K562 (cell line): ENCODE measurements at places on chromosomes 3 and 15. TPM values are rescaled to one million over a fixed set of nuclear protein-coding genes. Genes with fewer than 3 reads are reported as not detected.
A peak's percentile ranks its signal among the peaks of the same experiment; 100 is the strongest.

- DNase-seq: no peak
Measured at GRCh38 chr3:179179979-179180759, 32.0 kb downstream of the PIK3CA start.

GRCh38 chr3:55718074-55718473 is 231.0 kb upstream of the WNT5A start:
- no peak for DNase-seq

GRCh38 chr15:41258750-41259471 is 27.8 kb downstream of the CHP1 start:
- peak; percentile 14 for DNase-seq

GRCh38 chr3:115099986-115100571 is 47.0 kb downstream of the ZBTB20 start:
- no peak for DNase-seq

DNA sequence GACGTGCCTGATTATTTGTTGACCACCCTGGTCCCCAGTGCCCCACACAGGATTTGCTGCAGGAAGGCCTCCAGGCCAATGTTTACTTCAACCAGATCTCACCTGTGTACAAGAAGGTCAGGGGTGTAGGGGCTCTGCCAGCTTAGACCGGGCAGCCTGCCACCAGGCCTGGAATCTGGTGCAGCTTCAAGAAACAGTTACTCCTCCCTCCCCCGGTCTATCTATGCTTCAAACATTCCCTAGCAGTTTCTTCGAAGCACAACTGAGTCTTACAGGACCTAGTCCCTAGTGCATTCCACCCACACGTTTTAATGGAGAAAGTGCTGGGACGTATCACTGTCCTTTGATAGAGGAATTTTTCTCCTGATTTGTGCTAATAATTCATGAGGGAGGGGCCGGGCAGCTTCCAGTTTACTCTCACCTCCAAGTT is 8.0 kb downstream of the SH3BP5 start:
- no peak for DNase-seq

TMEM207 gene
- not detected in 2 replicates for total RNA-seq

CLDN1 gene
- 0.16 and 0.34 TPM in 2 replicates for total RNA-seq

- peak; percentile 36 for DNase-seq
Measured at GRCh38 chr3:70108072-70108471, 108.5 kb downstream of the SAMMSON start.

DNA sequence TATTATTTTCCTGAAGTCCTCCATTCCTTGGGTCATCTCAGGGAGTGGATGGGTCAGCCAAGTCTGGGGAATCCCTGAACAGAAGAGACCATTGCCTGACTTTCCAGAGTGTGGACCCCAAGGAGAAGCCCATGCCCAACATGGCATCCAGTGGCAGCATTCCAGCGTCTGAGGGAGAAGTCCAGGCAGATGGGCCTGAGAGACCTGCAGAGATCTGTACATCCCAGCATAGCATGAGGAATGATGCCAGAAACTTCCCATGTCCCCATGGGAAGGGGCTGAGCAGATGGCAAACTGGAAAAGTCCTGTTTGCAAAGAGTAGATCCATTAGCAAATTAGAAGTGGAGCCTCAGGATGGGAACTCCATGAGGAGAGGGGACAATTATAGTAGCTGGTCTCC is 17.6 kb upstream of the COLQ start:
- no peak for DNase-seq

PSTPIP1 gene
- total RNA-seq: 0.58 TPM in 1 of 2 replicates, not detected in the other

PATL2 gene
- total RNA-seq: 0.60 and 0.86 TPM in 2 replicates

DNA sequence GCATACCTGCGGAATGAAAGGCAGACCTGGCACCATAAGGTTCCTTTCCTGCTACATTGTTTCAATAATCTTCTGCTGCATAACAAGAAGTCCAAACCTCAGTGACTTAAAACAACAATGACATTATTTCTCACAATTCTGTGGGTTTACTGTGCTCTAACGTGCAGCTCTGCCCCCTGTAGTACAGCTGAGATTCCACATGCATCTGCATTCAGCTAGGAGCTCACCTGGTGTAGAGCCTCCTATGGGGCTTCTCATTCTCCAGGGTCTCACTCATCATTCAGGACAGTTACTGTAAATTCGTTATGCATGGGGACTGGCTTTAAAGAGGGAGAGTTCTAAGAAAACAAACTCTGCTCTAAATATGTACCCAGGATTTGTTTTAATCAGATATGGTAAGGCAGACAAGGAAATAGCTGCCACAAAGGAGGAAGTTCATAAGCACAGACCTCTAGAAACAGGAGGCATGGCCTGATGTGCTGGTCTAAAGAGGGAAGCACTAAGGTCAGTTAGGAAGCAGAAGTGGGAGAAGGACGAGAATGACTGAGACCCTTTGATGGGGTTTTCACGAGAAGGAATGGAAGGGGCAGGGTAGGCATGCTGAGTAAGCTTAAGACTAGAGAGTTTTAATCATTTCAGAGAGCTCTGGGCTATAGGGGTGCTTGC is 347.0 kb downstream of the NEK10 start:
- DNase-seq: no peak

SNX22 gene
- total RNA-seq: 1.8 and 3.0 TPM in 2 replicates

- no peak for DNase-seq
Measured at GRCh38 chr15:79954661-79955060, 16.3 kb downstream of the BCL2A1 start.

DNA sequence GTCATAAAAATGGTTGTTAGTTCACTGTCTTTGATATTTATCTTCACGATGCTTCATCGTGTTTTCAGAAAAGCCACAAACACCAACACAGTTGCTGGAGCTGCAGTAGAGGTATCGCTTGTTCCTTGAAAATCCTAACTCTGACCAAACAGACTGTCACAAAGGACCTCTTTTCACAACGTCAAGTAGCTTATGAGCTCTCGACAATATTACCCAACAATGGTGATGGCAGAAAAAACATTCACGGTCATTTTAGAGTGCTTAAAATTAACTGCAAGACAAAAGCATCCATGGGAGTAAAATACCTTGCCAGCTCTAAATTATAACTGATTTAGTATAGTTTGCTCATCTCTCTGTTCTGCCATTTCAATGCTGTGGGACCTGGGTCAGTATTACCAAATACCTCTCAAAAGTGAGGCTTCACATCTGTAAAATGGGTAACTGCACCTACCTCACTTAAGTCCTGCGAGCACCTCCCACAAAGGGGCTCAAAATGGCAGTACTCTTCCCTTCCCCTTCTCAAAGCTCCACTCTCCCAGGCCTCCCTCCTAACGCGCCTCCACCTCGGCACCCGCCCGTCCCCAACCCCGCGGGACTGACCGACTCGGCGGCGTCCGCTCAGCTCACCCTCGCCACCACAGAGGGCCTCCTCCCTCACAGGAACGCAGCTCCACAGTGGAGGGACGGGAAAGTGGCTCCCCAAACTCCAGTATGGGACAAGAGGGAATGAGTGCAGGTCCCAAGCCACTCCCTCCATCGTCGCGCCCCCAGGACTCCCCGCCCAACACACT is 546 bp downstream of the TRIM59 start:
- peak; percentile 51 for DNase-seq

DNA sequence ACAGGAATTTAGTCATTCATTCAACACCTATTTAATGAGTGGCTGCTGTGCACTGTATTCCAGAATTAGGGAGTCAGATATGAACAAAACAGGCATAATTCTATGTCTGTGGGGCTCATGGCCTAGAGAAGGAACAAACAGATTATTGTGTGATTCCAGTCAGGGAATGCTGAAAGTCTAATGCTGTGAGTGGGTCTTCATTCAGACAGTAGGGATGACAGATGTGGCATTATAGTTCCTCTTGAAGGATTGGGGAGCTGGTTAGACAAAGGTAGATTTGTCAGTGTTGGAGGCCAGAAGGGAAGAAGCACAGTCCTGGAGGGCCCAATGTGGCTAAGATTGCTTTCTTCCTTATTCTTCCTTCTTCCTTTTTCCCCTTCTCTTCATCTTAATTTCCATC is 226.4 kb upstream of the EIF1B start:
- DNase-seq: no peak

DNA sequence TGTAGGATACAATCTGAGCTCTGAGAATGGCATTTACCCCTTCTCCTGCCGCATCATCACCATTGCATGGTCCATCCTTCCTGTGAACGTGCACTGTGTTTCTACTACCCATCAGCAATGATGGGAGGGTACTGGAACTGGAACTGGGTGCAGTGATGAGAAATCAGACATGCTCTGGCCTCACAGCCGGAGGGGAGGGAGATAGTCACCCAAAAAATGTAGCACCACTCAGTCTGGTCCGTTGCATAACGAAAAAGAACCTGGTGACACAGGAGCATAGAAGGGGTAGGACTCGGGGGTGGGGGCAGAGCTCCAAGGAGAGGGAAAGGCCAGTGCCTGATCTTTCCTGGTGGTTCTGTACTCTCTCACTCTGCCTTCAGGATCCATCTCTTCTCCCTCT is 205.0 kb downstream of the RPLP1 start:
- no peak for DNase-seq

GRCh38 chr15:66884115-66884622 is 181.2 kb upstream of the SMAD3 start:
- DNase-seq: no peak

DNA sequence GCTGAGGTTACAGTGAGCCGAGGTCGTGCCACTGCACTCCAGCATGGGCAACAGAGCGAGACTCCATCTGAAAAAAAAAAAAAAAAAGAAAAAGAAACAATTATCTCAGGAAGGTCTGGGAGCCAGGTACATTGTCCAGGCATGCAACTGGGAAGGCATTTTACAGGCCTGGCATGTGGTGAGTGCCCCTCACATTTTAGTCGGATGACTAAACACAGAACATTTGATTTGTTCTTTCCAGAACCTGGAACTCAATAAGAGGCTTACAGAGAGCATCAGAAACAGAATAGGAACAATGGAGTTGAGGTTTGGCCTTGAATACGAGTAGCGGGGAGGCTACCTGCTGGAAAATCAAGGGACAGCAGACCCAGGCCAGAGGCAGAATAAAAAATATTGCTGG is 33.7 kb upstream of the IGF1R start:
- no peak for DNase-seq

GAP43 gene
- total RNA-seq: 0.11 TPM in 2 replicates

GRCh38 chr3:148036331-148036876 is 627.2 kb downstream of the ZIC1 start:
- DNase-seq: no peak

DNA sequence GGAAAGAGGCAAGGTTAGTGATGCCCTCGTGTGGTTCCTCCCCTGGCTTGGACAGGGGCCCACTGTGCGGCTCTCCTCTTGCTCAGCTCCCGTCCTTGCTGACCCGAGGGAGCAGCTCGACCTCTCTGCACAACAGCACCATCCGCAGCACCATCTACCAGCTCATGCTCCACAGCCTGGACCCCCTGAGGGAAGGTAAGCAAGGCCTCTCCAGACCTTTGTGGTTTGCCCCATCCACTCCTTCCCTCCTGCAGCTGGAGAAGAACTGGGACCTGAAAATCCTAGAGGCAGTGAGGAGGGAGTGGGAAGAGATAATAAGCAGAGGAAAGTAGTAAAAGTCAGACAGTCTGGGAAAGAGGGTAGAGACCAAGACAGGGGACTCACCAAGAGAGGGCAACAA is 17.8 kb downstream of the SLC24A1 start:
- DNase-seq: no peak

DNA sequence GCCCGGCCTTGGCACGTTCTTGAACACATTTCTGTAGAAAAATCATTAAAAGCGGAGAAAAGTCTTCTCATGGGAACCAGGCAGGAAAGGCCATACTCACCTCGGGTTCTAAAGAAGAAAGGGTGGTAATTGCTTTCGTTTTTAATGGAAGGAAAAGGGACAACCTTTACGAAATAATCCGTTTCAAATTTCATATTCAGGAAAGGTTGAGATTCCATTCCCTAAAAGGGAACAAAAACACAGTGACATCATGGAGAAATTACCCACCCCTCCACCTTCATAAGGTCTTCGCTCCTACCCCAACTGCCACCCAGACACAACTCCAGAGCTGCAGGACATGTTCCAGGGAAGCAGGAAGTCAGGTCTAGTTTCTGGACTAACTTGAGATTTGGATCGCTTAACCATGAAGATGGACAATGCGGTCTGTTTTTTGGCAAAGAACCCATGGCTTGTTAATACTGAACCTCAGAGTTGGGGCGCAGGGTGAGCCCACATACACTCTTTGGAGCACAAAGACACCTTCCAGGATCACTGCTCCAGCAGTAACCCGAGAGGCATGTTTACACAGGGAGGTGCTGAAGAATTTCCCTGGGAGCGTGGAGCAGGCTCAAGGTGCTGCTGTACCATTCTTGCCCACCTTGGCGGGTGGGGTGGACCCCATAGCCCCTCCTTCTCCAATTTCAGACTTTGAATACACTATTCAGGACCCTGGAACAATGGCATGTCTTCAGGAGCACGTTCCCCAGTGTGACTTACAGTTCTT is 49.2 kb downstream of the SPATA12 start:
- DNase-seq: no peak

DNA sequence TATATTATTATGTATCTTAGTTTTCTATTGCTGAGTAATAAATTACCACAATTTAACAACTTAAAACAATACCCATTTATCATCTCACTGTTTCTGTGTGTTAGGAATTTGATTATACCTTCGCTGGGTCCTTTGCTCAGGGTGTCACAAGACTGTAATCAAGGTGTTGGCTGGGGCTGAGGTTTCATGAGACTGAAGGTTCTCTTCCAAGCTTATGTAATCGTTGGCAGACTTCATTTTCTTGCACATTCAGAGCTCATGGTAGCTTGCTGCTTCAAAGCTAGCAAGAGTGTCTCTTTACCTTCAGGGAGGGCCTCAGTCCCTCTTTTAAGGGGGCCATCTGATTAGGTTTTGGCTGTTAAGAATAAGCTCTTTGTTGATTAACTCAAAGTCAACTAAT is 293.1 kb downstream of the POLQ start:
- DNase-seq: no peak

- no peak for DNase-seq
Measured at GRCh38 chr3:160012108-160012507, 23.5 kb downstream of the IL12A start.
